ENCODE measurements at places on chromosomes 7 and 10. TPM values are rescaled to one million over a fixed set of nuclear protein-coding genes. Genes with fewer than 3 reads are reported as not detected.

DNA sequence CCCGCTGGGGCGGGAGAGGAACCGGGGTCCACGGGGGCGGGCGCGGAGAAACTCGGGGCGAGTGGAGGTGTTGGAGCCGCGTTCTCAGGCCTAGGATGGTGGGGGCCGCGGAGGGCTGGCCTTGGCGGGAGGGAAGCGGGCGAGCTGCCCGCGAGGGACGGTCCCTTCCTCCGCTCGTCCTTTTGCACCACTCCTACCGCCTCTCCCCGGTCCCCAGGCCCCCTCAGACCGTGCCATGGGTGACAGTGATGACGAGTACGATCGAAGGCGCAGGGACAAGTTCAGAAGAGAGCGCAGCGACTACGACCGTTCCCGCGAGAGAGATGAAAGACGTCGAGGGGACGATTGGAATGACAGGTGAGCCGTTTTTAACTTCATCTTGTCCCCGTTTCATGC lies 451 bp downstream of the SRRT start:
- DNase-seq: no peak

GRCh38 chr7:33748793-33749192 lies 156.5 kb upstream of the BMPER start:
- DNase-seq: no peak

- DNase-seq: no peak
Measured at GRCh38 chr7:78845155-78845554, 608.3 kb downstream of the MAGI2 start.

DNA sequence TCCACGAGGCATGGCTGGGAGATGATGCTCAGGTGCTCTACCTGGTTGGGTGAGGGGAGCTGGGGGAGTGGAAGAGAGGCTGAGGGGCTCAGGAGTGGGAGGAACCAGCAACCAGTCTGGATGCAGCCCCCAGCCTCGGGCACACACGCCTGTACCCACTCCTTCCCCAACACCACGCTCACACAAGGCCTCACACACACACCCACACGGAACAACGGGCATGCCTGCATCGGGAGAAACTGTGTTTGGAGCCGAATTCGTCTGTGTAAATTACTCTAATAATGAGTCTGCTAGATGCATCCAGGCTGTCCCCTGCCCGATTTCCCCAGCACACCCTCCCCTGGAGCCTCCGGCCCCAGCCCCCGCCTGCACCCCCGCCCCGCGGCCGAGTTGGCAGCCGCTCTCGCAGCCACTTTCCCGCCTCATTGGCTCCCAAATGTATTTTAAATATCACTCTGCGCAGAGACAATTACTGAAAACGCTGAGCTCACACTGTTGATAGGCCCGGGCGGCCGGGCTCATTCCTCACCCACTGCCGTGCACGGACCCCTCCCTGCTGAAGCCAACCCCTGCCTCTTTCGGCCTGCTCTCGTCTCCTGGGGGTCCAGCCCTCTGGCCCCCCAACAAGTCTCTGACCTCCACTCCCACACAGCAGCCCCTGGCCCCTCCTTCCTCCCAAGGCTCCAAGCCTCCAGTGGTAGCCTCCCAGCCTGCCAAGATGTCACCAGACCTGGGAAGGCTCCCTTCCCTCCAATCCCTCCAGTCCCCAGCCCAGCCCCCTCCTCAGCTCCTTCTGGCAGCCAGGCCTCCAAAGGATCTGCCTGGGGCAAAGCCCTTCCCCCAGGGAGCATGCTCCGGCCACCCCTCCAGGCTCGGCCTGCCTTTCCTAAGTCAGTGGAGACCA lies 11.1 kb downstream of the H2BK1 start:
- no peak for DNase-seq

GRCh38 chr10:127283017-127283416 lies 86.6 kb upstream of the INSYN2A start:
- DNase-seq: no peak

- no peak for DNase-seq
Measured at GRCh38 chr7:3282457-3282856, 18.6 kb upstream of the SDK1 start.

Gene NAT16
- polyA plus RNA-seq: not detected

Gene DPP6
- polyA plus RNA-seq: not detected

Gene HOXA3
- 0.13 TPM for polyA plus RNA-seq

- DNase-seq: no peak
Measured at GRCh38 chr10:20598590-20598989, 298.5 kb downstream of the NEBL start.

DNA sequence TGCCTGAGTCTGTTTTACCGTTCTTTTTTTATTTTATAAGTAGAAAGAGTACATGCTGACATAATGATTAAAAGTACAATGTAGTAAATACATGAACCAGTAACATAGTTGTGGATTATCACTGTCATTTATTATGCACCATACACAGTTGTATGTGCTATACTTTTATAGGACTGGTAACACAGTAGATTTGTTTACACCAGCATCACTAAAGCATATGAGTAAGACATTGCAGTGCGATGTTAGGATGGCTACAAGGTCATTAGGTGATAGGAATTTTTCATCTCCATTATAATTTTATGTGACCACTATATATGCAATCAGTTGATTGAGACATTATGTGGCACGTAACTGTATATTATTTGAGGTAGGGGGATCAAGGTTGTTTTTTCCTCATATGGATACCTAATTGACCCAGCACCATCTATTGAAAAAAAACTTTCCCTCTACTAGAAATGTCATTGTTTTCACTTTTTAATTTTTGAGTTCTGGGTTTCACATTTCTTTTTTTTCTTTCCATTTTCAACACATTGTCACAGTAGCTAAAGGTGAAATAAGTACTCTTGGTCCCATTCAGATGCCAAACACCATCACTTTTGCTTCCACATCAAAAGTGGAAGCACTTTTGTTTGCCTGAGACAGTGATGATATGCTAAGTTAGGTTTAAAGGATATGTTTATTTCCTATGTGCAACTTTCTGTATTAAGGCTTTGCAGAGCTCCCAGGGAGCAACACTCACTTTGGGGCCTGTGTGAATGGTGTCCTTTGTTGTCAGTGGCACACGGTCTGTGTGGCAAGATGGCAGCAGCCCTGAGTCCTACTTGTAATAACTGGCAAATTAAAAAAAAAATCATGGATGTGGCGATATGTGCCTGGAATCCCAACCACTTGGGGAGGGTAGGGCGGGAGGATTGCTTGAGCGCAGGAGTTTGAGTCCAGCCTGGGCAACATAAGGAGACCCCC lies 17.1 kb downstream of the UBE2D1 start:
- no peak for DNase-seq

Gene OSBPL3
- 8.5 TPM for polyA plus RNA-seq

- peak; percentile 36 for DNase-seq
Measured at GRCh38 chr10:102814453-102814871, 22.8 kb downstream of the CYP17A1 start.

Gene TRPV5
- polyA plus RNA-seq: not detected

DNA sequence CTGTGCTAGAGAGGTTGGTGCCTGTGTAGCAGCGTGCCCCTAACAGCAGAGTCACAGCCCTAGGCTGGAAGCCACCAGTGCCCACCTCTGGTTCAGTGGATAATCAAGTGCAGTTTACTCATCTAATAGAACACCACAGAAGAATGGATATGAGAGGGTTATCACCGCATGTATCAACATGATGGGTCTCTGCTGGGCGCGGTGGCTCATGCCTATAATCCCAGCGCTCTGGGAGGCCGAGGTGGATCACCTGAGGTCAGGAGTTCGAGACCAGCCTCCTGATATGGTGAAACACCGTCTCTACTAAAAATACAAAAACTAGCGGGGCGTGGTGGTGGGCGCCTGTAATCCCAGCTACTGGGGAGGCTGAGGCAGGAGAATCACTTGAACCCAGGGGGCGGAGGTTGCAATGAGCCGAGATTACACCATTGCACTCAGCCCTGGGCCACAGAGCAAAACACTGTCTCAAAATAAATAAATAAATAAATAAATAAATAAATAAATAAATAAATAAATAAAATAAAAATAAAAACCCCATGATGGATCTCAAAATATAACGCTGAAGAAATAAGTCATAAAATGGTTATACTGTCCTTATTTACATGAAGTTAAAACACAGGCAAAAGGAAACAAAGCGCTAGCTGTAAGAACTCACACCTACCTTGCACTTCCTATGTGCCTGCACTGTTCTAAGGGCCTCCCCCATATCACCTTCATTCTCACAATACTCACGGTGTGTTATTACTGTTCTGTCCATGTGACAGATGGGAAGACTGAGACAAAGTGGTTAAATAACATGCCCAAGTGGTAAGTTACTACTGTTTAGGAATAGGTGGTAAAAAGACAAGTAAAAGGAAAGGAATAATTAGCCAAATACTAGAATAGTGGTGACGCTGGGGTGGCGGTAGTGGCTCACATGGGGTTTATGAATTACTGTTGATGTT lies 70.9 kb downstream of the AMZ1 start:
- DNase-seq: no peak

GRCh38 chr7:74275401-74275881 lies 13.8 kb upstream of the CLIP2 start:
- no peak for DNase-seq

GRCh38 chr7:155754165-155754564 lies 58.1 kb downstream of the SHH start:
- DNase-seq: no peak

Gene CRTAC1
- not detected for polyA plus RNA-seq

- DNase-seq: no peak
Measured at GRCh38 chr7:96173781-96174180, 148.1 kb downstream of the SLC25A13 start.

GRCh38 chr7:140231771-140232491 lies 55.1 kb upstream of the KDM7A start:
- no peak for DNase-seq

Gene CLDN4
- polyA plus RNA-seq: not detected

DNA sequence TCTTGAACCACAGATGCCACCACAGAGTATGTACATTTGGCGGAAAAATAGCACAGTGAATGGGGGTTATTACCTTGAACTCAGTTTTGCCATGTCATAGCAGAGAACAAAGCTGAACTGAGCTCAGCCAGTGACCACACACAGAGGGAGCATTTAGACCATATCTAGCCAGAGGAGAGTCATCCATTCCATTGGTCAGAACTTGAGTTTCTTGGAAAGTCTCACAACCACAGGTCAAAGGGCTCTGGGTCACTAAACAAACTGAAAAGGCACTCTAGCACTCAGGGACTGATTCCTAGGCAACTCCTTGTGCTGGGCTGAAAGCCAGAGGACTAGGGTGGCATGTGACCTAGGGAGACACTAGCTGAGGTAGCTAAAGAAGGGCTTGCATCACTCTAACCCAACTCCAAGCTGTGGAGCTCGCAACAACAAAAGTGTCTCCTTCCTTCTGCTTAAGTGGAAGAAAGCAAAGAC lies 239.7 kb upstream of the SEMA3D start:
- no peak for DNase-seq

GRCh38 chr10:130708465-130709070 lies 572.4 kb downstream of the GLRX3 start:
- no peak for DNase-seq

Gene CALML5
- polyA plus RNA-seq: not detected

Gene SAP25
- not detected for polyA plus RNA-seq

Gene ANKRD1
- not detected for polyA plus RNA-seq

GRCh38 chr10:4847561-4848355 lies 21.8 kb downstream of the AKR1E2 start:
- no peak for DNase-seq

- DNase-seq: no peak
Measured at GRCh38 chr10:108836362-108836761, 1086.9 kb downstream of the XPNPEP1 start.

Gene DOCK1
- polyA plus RNA-seq: 0.37 TPM

DNA sequence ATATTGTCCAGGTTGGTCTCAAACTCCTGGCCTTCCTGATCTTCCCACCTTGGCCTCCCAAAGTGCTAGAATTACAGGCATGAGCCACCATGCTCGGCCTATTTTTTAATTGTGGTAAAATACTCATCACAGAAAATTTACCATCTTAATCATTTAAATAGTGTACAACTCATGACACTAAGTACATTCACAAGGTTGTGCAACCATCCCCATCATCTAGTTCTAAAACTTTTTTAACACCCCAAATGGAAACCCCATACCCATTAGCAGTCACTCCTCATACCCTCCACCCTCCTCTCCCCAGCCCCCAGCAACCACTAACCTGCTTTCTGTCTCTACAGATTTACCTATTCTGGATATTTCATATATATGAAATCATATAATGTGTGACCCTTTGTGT lies 90.3 kb downstream of the DOCK4 start:
- no peak for DNase-seq

DNA sequence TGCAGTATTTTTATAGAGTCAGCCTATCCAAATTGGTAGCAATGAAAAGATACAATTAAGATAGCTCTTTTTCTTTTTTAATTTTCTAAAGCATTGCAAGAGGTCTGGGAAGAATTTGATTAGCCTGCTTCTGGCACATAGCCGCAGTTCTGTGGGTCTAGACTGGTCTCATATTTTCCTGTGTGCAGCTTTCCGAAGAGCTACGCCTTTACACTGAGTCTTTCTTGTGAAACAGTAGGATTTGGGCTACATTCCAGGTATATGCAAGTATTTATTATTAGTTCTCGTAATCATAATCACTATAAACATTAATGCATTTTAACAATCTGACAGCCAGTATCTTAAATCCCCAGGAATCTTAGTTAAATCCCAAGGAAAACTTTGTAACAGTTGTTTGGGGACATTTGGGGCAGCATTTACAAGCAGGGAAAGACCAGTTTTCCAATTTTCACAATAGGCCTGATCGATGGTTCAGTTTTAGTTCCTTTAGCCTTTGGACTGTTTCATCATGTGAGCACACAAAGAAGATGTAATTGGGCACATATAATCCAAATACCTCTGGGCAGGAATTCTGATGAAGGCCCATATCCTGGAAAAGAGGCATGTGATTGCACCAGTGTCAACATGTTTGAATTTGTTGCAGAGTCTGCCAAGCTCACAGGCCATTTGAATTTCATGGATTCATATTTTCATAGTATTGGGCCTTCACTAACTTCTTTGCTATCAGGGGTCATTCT lies 287.3 kb downstream of the INHBA start:
- no peak for DNase-seq
